ENCODE measurements at places on chromosomes 12 and 14. TPM values are rescaled to one million over a fixed set of nuclear protein-coding genes. Genes with fewer than 3 reads are reported as not detected.

The SLC17A8 gene
- total RNA-seq: not detected

The TSPAN8 gene
- total RNA-seq: 1.3 TPM

The ST8SIA1 gene
- total RNA-seq: not detected

The COX6A1 gene
- 2,042 TPM for total RNA-seq
